GM12864 (cell line): ENCODE measurements at places on chromosomes 2 and 18.
A peak's percentile ranks its signal among the peaks of the same experiment; 100 is the strongest.

GRCh38 chr2:111154758-111155157 lies 34.0 kb downstream of the BCL2L11 start:
- no peak for DNase-seq

- DNase-seq, result peak; percentile 69
Observed at GRCh38 chr2:12045864-12046291, 299.4 kb downstream of the LPIN1 start.

GRCh38 chr18:79624356-79625170 lies 55.0 kb upstream of the CTDP1 start:
- no peak for DNase-seq

DNA sequence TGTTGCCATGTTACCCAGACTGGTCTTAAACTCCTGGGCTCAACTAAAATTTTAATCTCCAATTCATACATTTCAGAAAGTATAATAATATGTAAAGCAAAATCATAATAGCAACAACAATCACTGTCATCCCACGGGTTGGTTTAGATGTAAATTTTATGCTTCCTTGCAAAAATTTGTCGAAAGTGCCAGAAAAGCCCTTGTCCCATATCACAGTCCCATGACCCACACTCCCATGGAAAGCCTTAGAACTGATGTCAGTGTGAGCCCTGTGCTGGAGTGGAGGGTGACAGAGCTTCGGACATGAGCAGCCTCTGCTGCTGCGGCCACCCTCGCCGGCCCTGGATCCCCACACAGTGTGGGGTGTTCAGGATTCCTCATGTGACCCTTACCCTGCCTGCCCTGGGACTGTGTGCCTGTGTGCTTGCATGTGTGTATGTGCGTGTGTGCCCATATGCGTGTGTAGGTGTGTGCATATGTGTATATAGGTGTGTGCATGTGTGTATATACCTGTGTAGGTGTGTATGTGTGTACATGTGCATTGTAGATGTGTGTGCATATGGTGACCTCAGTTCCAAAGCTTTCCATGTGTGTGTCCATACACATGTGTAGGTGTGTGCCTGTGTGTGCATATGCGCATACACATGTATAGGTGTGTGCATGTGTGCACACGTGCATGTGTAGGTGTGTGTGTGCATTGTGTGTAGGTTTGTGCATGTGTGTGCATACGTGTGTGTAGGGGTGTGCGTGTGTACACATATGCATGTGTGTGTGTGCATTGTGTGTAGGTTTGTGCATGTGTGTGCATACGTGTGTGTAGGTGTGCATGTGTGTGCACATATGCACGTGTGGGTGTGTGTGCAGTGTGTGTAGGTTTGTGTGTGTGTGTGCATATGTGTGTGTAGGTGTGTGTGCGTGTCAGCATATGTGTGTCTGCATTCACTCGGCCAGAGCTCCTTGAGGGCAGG lies 65.1 kb downstream of the HPCAL1 start:
- no peak for DNase-seq

DNA sequence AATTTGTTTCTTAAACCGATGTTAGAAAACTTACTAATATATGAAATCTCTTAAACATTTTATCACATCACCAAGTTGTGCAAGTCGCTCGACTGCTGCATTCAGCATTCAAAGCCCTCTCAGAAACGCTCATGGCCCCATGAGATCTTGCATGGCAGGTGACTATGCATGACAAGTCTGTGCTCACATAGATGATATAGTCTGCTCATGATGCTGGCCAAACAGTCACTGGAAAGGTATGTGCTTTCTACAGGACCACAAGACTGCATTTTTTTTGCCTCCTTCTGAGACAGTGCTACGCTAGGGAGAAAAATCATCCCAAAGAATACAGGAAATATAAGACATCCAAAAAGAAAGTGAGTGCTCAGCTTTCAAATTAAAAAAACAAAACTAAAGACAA lies 98.3 kb upstream of the ZBTB14 start:
- DNase-seq, result no peak

- DNase-seq, result no peak
Observed at GRCh38 chr2:71530211-71530610, 76.8 kb downstream of the DYSF start.

DNA sequence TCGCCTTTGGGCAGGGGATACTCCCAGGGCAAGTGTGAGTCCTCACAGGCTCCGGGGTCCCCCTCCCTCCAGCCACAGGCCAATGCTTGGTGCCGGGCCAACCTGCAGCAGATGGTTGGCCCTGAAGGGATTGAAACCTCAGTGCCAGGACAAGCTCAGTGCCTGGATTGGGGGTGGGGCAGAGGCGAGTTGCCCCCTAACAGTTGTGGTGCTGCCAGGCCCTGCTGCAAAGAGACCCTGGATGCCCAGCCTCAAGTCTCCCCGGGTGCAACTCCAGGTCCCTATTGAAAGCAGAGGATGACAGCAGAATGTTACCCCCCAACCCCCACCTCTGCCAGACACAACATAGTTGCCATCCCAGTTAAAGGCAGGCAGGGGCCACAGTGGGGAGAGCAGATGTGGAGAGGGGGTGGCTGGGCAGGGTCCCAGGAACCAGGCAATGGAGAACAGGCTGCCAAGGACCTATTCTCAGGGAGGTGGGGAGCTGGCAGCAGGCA lies 9.5 kb upstream of the RNF103 start:
- no peak for DNase-seq

- DNase-seq, result no peak
Observed at GRCh38 chr2:149926149-149926548, 338.6 kb upstream of the MMADHC start.

DNA sequence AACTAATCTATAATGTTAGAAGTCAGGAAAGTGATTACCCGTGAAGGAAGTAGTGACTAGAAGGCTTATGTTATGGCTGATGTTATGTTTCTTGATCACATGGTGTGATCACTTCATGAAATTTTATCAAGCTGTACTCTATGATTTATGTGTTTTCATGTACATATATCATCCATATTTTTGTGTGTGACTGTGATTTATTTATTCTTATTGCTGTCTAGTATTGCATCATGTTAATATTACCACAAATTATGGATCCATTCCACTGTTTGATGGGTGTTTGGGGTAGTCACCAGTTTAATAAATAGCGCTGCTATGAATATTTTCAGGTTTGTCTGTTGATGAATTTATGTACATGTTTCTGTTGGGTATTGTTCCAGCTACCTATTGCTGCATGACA lies 59.4 kb downstream of the SH2D6 start:
- DNase-seq, result no peak

DNA sequence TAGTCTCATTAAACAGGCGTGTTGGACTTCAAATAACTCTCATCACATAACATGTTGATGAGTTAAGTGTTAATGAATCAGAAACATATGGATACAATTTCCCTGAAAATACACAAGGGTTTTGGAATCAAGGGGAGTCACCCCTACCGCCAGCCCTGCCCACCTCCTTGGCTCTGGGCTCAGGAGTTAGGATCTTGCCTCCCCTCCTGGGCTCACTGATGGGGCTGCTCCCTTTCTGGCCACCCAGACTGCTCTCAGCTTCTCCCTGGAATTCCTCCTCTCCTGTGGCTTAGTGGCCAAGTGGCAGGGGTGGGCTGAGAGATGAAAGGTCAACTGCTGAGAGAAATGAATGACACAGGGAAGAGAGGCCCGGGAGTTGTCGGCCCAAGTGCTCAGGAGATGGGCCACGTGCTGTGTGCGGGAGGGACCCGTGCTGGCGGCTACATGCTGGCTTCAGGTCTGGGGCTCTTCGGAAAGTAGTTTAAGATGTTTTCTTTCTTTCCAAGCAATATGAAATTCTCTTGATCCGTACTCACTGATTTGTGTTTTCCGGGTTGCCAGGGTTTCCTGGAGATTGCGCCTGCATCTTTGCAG lies 55.8 kb upstream of the TNP1 start:
- no peak for DNase-seq
